ENCODE measurements at places on chromosomes 5 and 9.

DNA sequence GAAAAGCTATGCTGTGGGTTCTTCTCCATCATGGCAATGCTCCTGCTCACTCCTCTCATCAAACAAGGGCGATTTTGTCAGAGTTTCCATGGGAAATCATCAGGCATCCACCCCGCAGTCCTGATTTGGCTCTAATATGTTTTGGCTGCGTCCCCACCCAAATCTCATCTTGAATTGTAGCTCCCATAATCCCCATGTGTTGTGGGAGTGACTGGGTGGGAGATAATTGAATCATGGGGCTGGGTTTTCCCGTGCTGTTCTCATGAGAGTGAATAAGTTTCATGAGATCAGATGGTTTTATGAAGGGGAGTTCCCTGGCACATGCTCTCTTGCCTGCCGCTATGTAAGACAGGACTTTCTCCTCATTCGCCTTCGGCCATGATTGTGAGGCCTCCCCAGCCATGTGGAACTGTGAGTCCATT, 163.8 kb downstream of the GADD45G start:
- no peak overlapping the region for H3K27ac ChIP-seq
- DNase-seq, result no peak
- H3K4me3 ChIP-seq, result no peak overlapping the region
- H3K27me3 ChIP-seq, result no peaks in the 10 kb centered on the region
- no peaks in the 10 kb centered on the region for H3K4me1 ChIP-seq

- H3K27me3 ChIP-seq, result no peaks in the 10 kb centered on the region
- H3K36me3 ChIP-seq, result no peaks in the 10 kb centered on the region
- H3K4me1 ChIP-seq, result no peaks in the 10 kb centered on the region
- no peak overlapping the region for H3K27ac ChIP-seq
Observed at GRCh38 chr5:78533356-78533755, 115.2 kb downstream of the LHFPL2 start.

GRCh38 chr9:114720086-114720676, 38.2 kb upstream of the TEX48 start:
- no peaks in the 10 kb centered on the region for H3K4me1 ChIP-seq
- H3K27me3 ChIP-seq, result no peaks in the 10 kb centered on the region
- H3K4me3 ChIP-seq, result no peak overlapping the region
- no peak for DNase-seq

DNA sequence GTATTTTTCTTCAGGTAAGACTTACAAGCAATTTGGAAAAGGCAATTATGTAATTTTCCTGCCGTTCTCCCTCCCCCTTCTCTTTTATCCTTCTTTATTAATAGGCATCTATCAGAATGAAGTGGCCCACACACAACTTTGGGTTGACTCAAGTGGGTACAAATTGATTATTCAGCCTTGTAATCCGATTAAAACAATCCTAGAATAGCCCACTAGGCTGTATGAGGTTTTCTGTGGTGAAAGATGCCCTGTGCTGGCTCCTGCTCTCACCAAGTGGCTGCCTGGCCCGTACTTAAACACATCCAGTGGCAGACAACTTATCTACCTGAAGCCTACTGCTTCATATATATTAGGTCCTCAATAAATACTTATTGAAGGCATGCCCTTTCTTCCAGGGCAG, 177.3 kb upstream of the C9orf72 start:
- H3K27me3 ChIP-seq, result no peaks in the 10 kb centered on the region
- no peaks in the 10 kb centered on the region for H3K4me1 ChIP-seq
- no peaks in the 10 kb centered on the region for H3K36me3 ChIP-seq

- no peak for DNase-seq
- no peaks in the 10 kb centered on the region for H3K4me1 ChIP-seq
- H3K27me3 ChIP-seq, result no peaks in the 10 kb centered on the region
- no peaks in the 10 kb centered on the region for H3K36me3 ChIP-seq
- no peak overlapping the region for H3K27ac ChIP-seq
Observed at GRCh38 chr9:124130277-124131075, 118.9 kb downstream of the LHX2 start.
